ENCODE measurements at places on chromosomes 13 and 19.

GRCh38 chr19:6970443-6970842 is 50.8 kb downstream of the MBD3L2B start:
- DNase-seq = no peak

DNA sequence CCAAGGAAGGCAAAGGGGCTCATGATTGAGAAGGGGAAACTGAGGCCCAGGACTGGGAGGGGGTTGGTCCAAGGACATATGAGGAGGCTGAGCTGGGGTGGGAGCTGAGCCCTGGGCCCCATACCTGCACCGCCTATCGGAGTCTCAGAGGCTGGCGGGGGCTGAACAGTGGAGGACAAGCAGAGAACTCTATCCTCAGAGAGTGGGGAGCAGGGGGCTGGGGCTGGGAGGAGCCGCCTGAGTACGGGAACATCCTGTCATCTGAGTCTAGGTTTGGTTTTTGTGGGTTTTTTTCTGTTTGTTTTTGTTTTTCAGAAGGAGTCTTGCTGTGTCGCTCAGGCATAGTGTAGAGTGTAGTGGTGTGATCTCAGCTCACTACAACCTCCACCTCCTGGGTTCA is 6.2 kb downstream of the ARRDC2 start:
- DNase-seq = peak; percentile 45

DNA sequence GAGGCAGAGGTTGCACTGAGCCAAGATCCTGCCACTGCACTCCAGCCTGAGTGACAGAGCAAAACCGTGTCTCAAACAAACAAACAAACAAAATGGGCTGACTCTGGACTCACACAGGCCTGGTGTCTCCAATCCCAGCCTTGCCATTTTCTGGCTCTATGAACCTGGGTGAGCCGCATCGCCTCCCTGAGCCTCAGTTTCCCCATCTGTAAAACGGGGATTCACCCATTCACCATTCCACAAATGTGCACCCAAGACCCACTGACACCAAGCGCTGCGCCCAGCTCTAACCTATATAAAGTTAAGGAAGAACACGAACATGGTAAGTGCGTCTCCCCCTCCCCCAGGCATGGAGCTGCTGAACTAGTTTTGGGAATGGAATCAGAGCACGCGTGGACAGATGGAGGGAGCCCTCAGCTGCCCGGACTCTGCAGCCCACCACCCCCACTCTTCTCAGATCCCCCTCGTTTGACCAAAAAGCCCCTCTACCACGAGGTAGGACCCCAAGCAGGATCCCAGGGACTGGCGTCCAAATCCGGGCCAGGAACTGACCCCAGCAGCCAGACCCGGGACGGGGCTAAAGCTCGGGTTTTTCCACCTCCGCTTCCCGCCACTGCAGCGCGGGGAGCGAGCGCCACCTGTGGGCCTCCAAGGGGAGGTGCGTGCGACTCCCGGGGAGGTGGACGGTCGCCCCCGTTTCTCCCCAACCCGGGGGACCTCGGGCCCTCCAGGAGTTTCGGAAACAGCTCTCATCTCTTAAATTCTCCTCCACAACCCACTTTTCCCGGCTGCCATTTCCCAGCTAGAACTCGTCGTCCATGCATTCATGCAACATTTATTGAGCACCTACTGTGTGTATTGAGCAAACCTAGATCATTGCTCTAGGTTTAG is 33.0 kb upstream of the ADGRE5 start:
- peak; percentile 54 for DNase-seq

DNA sequence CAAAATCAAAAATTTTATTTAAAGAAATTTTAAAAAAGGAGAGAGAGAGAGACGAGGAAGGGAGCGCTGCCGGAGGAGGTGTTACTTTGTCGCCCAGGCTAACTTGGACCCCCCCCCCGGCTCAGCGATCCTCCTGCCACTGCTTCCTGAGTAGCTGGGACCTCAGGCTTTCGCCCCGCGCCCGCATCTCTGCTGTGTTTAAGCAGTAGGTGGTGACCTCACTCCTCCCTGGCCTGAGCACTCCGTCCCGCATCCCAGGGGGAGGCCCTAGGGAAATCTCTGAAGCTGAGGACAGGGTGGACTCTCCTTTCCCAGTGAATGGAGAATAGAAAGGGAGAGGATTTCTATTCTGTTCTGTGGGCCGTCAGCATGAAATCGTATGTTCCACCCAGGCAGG is 485 bp upstream of the ZNF845 start:
- DNase-seq = peak; percentile 14
